ENCODE measurements at places on chromosomes 1 and 21. TPM values are rescaled to one million over a fixed set of nuclear protein-coding genes. Genes with fewer than 3 reads are reported as not detected.

Gene OR6K6
- not detected for total RNA-seq

Gene BLACAT1
- 0.15 TPM for total RNA-seq

Gene LCE1A
- total RNA-seq: not detected

Gene KAZN
- 0.42 TPM for total RNA-seq

Gene HOOK1
- 4.7 TPM for total RNA-seq

Gene CNR2
- 0.04 TPM for total RNA-seq

Gene REG4
- 3.1 TPM for total RNA-seq

Gene CENPL
- total RNA-seq: 28.5 TPM

Gene TACSTD2
- total RNA-seq: not detected

Gene NBPF11
- total RNA-seq: 5.2 TPM
